Heart left ventricle (tissue), 16 donors: ENCODE measurements at places on chromosomes 7 and 10.

GRCh38 chr10:77836299-77836820, 90.2 kb downstream of the DLG5 start:
- no peaks in the 10 kb centered on the region for H3K36me3 ChIP-seq
- H3K27ac ChIP-seq, result no peak overlapping the region
- peaks cover 11% of the 10 kb centered on the region for H3K4me1 ChIP-seq
- peak; percentile 60 for DNase-seq
- H3K4me3 ChIP-seq, result no peak overlapping the region
- H3K27me3 ChIP-seq, result no peaks in the 10 kb centered on the region

GRCh38 chr10:20330246-20330645, 514.0 kb downstream of the PLXDC2 start:
- no peak for DNase-seq
- no peaks in the 10 kb centered on the region for H3K27me3 ChIP-seq
- H3K4me1 ChIP-seq, result no peaks in the 10 kb centered on the region
- no peaks in the 10 kb centered on the region for H3K36me3 ChIP-seq

DNA sequence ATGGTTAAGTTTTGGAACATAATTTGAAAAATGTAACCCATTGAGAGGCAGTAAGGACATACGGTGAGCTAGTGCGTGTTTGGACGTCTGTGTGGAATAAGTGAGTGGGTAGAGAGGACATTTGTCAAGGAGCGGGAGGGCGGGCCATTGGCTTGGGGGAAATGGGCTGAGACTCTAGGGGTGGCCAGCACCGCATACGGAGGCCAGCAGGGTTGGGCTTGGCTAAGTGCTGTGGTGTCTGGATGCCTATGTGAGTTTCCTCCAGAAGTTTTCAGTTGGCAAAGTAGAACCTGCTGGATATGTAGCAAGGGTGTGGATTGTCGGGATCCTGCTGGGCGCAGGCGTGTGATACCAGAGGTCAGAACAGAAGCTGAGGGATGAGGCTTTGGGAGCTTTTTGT, 103.0 kb downstream of the TCF7L2 start:
- peak overlapping the region; percentile 69 for H3K27ac ChIP-seq
- no peak overlapping the region for H3K4me3 ChIP-seq
- no peaks in the 10 kb centered on the region for H3K36me3 ChIP-seq
- DNase-seq, result no peak
- H3K27me3 ChIP-seq, result no peaks in the 10 kb centered on the region

DNA sequence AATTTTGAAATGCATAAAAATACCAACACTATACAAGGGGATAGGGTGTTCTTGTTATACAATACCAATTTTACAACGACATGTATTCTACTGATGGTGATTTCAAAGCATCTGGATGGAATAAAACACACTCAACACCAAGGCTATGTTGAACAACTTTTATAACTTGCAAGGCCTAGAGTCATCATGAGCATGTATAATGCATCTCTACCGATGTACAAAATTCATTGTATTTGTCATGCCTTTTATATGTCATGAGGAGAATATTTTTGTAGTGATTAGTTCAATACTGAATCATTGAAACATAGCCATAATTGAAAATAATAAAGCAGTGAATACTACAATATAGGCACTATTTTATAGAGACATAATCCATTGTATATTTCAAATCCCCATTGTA, 160.2 kb downstream of the ETV1 start:
- no peaks in the 10 kb centered on the region for H3K27me3 ChIP-seq
- DNase-seq, result no peak
- peaks cover 7% of the 10 kb centered on the region for H3K4me1 ChIP-seq

- DNase-seq, result no peak
- H3K27me3 ChIP-seq, result no peaks in the 10 kb centered on the region
- no peaks in the 10 kb centered on the region for H3K4me1 ChIP-seq
Measured at GRCh38 chr7:104005197-104005596, 15.7 kb upstream of the RELN start.

DNA sequence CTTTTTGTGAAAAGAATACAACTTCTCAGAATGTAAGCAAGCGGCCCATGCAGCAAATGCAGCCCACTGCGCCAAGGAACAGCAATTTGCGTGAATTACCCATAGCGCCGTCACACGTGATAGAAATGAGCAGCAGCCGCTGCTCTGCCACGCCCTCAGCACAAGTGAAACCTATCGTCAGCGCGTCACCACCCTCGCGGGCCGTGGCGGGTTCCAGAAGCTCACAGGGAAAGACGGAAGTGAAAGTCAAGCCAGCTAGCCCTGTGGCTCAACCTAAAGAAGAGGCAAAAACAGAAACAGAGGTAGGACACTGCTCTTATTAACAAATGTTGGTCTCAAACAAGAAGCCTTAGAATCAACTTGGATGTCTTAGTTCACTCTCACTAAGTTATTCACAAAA, 70.5 kb downstream of the SHH start:
- no peak overlapping the region for H3K4me3 ChIP-seq
- H3K4me1 ChIP-seq, result peaks cover 6% of the 10 kb centered on the region
- H3K27me3 ChIP-seq, result no peaks in the 10 kb centered on the region
- H3K36me3 ChIP-seq, result peaks cover 92% of the 10 kb centered on the region
- no peak overlapping the region for H3K27ac ChIP-seq

DNA sequence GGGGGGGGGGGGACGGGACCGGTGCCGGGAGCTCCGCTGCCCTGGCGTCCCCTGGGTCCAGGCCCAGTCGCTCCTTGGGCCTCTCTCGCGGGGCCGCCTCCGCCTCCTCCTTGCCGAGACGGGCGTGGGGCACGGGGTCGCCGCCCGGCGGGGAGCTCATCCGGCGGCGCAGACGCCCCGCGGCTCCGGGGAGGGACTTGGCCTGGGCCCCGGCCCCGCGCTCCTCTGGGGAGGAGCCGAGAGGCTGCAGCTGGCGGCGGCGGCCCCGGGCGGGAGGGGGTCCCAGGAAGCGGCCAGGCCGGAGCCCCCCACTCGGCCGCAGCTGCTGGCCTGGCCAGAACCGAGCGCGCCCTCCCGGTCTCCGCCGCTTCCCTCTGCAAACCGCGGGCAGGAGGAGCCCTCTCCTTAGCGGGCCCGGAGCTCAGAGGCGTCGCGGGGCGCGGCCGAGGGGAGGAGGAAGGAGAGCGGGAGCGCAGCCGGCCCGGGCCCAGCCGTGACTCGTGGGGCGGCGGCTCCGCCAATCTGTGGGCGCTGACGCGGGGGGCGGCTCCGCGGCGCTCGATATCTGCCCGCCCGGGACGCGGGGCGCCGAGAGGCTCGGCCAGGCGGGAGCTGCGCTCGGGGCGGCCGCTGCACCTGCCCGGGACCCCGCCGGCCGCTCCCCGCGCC, at the start of gene FAM20C:
TSS of gene FAM20C (plus strand) at position 591 of the 669 bp plus-strand sequence. CDS start 629 bp downstream, outside the sequence.
- peaks cover 23% of the 10 kb centered on the region for H3K36me3 ChIP-seq
- H3K4me3 ChIP-seq, result peak within 1 kb of the TSS; percentile 70
- peak within 1 kb of the TSS; percentile 96 for H3K27ac ChIP-seq
- DNase-seq, result peak; percentile 89

- H3K4me1 ChIP-seq, result peaks cover 16% of the 10 kb centered on the region
- DNase-seq, result no peak
- H3K27ac ChIP-seq, result no peak overlapping the region
Measured at GRCh38 chr10:70512149-70512639, 33.6 kb downstream of the PALD1 start.

GRCh38 chr10:60267802-60268201, 121.9 kb downstream of the ANK3 start:
- no peak overlapping the region for H3K27ac ChIP-seq
- DNase-seq, result no peak
- H3K36me3 ChIP-seq, result peaks cover 7% of the 10 kb centered on the region
- H3K4me3 ChIP-seq, result no peak overlapping the region

- no peaks in the 10 kb centered on the region for H3K27me3 ChIP-seq
- H3K36me3 ChIP-seq, result no peaks in the 10 kb centered on the region
- no peak overlapping the region for H3K4me3 ChIP-seq
- H3K4me1 ChIP-seq, result peaks cover 16% of the 10 kb centered on the region
- H3K27ac ChIP-seq, result no peak overlapping the region
Measured at GRCh38 chr7:47034180-47034579, 547.7 kb downstream of the TNS3 start.

- no peak overlapping the region for H3K4me3 ChIP-seq
- no peaks in the 10 kb centered on the region for H3K36me3 ChIP-seq
- H3K27ac ChIP-seq, result no peak overlapping the region
- no peaks in the 10 kb centered on the region for H3K4me1 ChIP-seq
- no peak for DNase-seq
- peaks cover 86% of the 10 kb centered on the region for H3K27me3 ChIP-seq
Measured at GRCh38 chr10:100653957-100654781, 91.2 kb upstream of the PAX2 start.

- H3K4me3 ChIP-seq, result no peak overlapping the region
- no peaks in the 10 kb centered on the region for H3K27me3 ChIP-seq
- no peaks in the 10 kb centered on the region for H3K36me3 ChIP-seq
Measured at GRCh38 chr10:48820699-48821098, 118.9 kb downstream of the LRRC18 start.

DNA sequence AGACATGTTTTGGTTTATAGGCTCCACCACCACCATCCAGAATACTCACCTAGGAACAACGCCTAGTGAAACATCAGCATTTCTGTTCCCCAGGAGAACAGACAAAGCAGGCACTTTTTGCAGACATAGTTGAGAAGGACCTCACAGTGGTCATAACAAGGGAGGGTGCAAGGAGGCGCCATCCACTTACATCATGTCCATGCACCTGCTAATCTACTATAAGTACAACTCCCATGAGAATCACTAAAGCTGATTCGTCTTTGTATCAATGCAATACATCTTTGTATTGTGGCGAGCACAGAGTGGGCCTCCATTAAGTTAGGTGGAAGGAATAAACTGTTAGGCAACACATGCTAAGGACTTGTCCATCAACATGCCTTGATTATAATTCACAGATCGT, 207.1 kb downstream of the KCNMA1 start:
- H3K36me3 ChIP-seq, result no peaks in the 10 kb centered on the region
- DNase-seq, result no peak
- H3K4me3 ChIP-seq, result no peak overlapping the region
- H3K4me1 ChIP-seq, result no peaks in the 10 kb centered on the region

DNA sequence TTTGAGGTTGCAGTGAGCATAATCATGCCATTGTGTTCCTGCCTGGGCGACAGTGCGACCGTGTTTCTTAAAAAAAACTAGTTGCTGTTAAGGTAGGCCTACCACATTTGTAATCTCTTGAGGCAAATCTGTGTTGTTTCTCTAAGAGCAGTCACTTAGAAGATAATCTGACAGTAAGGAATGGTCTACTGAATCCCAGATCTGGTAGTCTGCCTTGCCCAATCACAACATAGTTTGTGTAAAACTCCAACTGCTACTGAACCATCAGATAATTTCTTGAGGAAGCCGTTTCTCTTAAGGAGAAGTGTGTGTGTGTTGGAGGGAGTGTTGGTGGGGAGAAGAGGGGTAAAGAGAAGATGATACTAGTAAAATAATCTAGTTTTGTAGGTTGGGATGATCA, 5.0 kb downstream of the NRF1 start:
- H3K4me3 ChIP-seq, result no peak overlapping the region
- H3K27ac ChIP-seq, result no peak overlapping the region
- DNase-seq, result no peak
- no peaks in the 10 kb centered on the region for H3K36me3 ChIP-seq
- H3K4me1 ChIP-seq, result peaks cover 38% of the 10 kb centered on the region
- no peaks in the 10 kb centered on the region for H3K27me3 ChIP-seq

- no peak overlapping the region for H3K27ac ChIP-seq
- H3K4me1 ChIP-seq, result peaks cover 46% of the 10 kb centered on the region
- no peaks in the 10 kb centered on the region for H3K27me3 ChIP-seq
- no peak for DNase-seq
- H3K36me3 ChIP-seq, result no peaks in the 10 kb centered on the region
- H3K4me3 ChIP-seq, result no peak overlapping the region
Measured at GRCh38 chr7:28606421-28606820, 194.1 kb downstream of the CREB5 start.

GRCh38 chr10:80856186-80856585, 318.5 kb downstream of the SH2D4B start:
- no peak overlapping the region for H3K27ac ChIP-seq
- DNase-seq, result no peak
- no peak overlapping the region for H3K4me3 ChIP-seq
- no peaks in the 10 kb centered on the region for H3K27me3 ChIP-seq

DNA sequence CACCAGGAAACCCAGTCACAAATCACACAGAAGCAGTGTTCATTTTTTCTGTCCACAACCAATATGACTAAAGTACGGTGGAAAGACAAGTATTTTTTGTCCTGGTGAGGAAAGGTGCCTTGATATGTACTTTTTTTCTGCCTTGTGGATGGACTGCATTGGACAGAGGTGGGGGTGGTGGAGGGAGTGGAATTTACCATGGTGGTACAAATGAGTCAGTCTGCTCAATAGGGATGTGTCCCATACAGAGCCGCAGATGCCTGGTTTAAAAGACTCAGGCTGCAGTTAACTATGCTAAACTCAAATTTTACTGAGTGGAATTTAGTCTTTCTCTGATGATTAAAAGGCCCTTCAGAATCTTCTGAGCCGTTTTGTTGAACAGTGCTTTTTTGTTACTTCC, 674.5 kb upstream of the GALNT17 start:
- H3K4me1 ChIP-seq, result peaks cover 17% of the 10 kb centered on the region
- H3K36me3 ChIP-seq, result no peaks in the 10 kb centered on the region
- no peak overlapping the region for H3K27ac ChIP-seq
- no peak for DNase-seq
- H3K4me3 ChIP-seq, result no peak overlapping the region

GRCh38 chr7:31398815-31399214, 58.3 kb upstream of the NEUROD6 start:
- DNase-seq, result no peak
- no peak overlapping the region for H3K27ac ChIP-seq
- no peaks in the 10 kb centered on the region for H3K36me3 ChIP-seq
- no peaks in the 10 kb centered on the region for H3K27me3 ChIP-seq

GRCh38 chr10:72764151-72764550, 72.2 kb downstream of the MCU start:
- H3K27me3 ChIP-seq, result no peaks in the 10 kb centered on the region
- H3K36me3 ChIP-seq, result no peaks in the 10 kb centered on the region
- H3K4me1 ChIP-seq, result no peaks in the 10 kb centered on the region

- peak overlapping the region; percentile 47 for H3K4me3 ChIP-seq
- H3K36me3 ChIP-seq, result no peaks in the 10 kb centered on the region
- no peak for DNase-seq
Measured at GRCh38 chr10:4034907-4035598, 250.0 kb upstream of the KLF6 start.

- no peaks in the 10 kb centered on the region for H3K36me3 ChIP-seq
- H3K27ac ChIP-seq, result no peak overlapping the region
- peak; percentile 77 for DNase-seq
- no peak overlapping the region for H3K4me3 ChIP-seq
- peaks cover 12% of the 10 kb centered on the region for H3K27me3 ChIP-seq
Measured at GRCh38 chr10:118423800-118424442, 81.8 kb upstream of the FAM204A start.

- H3K4me1 ChIP-seq, result peaks cover 11% of the 10 kb centered on the region
- H3K4me3 ChIP-seq, result no peak overlapping the region
- no peak overlapping the region for H3K27ac ChIP-seq
- DNase-seq, result no peak
Measured at GRCh38 chr10:112991888-112992491, 41.9 kb downstream of the TCF7L2 start.

GRCh38 chr10:103659674-103660363, 166.3 kb downstream of the NEURL1 start:
- H3K4me3 ChIP-seq, result peak overlapping the region; percentile 58
- peak; percentile 77 for DNase-seq
- H3K4me1 ChIP-seq, result peaks cover 19% of the 10 kb centered on the region
- peaks cover 13% of the 10 kb centered on the region for H3K36me3 ChIP-seq
